Activated T-helper 1 cell treated with anti-CD3 and anti-CD28 coated beads, Interleukin-2, amount 50 U/mL, for 16 hours (primary cell): ENCODE measurements at places on chromosomes 13 and 19.

GRCh38 chr19:32599736-32600157, 18.8 kb downstream of the PDCD5 start:
- DNase-seq: no peak

DNA sequence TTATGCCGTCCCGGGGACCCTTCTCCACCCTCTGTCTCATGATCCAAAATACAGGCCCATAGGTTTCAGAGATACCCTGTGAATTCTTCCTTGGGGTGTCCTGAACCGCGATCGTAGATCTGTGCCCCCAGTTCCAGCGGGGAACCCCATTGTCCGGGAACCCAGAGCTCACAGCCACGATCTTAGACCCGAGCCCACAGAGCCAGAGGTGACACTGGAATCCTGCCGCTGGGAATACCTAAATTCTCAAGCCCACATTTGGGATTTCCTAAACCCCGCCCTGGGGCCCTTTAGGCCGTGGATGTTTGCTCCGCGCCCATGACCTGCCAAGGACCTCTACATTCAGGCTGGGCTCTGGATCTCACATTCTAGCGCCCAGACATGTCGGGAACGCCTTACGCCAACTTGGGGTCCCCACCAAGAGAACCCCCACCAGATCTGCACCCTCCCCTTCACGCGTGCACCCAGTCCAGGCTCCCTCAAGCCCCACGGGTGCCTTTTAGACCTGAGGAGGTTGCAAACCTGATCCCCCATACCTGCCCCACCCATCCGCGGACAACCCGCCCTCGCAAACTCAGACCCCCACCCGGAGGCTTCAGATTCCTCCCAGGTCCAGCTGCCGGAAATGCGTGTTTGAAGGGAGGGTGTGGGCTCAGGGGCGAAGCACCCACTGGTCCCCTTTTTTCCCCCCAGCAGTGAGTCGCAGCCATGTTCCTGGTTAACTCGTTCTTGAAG, 605 bp downstream of the CAPNS1 start:
- no peak for DNase-seq

GRCh38 chr19:33187183-33187540, 7.0 kb upstream of the LRP3 start:
- no peak for DNase-seq

- DNase-seq: no peak
These were observed 9.4 kb upstream of the DPY19L3 start for GRCh38 chr19:32396046-32396652.

GRCh38 chr13:97275776-97276501, 53.8 kb downstream of the MBNL2 start:
- no peak for DNase-seq

DNA sequence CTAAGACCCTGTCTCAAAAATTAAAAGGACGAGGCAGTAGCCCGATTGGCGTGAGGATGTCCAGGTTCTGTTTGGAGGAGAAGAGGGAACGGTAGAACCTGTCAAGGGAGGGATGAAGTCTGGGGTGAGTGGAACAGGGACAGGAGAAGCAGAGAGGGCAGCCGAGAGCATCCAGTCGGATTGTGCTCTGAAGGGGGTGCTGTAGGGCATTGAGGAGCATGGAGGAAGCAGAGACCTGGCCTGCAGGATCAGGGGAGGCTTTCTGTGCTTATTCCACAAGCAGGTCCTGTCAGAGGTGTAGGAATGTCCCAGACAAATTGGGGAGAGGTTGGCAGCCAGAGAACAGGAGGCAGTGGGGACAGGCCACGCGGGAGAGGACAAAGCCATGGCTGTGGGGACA, 14.1 kb downstream of the AP2A1 start:
- no peak for DNase-seq

DNA sequence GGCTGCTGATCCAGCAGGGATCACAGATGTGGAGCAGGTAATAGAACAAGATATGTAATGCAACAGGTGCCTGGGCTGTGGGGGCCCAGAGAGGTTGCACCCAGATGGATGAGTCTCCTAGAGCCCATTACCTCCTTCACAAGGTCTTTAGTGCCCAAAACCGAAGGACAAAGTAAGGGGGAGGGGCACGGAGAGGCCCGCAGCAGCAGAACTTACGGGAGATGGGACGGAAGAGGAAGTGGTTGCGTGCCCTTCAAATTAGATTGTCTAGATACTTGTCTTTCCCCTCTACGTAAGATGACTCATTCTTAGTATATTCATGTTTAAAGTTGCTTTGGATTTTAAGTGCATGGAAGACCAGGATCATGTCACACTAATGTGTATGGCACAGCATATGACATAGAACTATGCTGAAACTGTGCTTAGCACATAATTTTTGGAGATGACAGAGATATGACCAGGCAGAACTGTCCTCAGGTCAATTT, 5.7 kb upstream of the MRPS31 start:
- DNase-seq: peak; percentile 40

- no peak for DNase-seq
These were observed 351.4 kb downstream of the KCNRG start for GRCh38 chr13:50366488-50367174.

- no peak for DNase-seq
These were observed 34.4 kb downstream of the PEPD start for GRCh38 chr19:33486936-33487811.

DNA sequence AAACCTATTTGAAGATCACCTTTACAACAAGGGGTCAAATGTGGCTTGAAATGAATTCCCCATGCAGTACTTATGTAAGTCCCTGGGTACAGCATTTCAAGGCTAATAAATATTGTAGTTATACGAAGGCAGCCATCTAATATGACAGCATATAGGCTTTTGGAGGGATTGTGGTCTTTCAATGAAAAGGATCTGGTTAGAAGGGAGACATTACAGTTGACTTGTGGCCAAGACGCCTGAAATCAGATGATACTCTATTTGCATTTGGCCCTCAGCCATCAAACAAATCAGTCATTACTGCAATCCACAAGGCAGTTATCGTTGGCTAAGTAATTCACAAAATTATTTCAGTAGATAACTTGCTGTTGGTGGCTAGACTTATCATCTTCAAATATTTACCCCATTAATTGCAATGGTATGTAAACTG, 242.7 kb downstream of the DCLK1 start:
- DNase-seq: no peak

GRCh38 chr13:46359714-46360113, 27.3 kb downstream of the RUBCNL start:
- no peak for DNase-seq

DNA sequence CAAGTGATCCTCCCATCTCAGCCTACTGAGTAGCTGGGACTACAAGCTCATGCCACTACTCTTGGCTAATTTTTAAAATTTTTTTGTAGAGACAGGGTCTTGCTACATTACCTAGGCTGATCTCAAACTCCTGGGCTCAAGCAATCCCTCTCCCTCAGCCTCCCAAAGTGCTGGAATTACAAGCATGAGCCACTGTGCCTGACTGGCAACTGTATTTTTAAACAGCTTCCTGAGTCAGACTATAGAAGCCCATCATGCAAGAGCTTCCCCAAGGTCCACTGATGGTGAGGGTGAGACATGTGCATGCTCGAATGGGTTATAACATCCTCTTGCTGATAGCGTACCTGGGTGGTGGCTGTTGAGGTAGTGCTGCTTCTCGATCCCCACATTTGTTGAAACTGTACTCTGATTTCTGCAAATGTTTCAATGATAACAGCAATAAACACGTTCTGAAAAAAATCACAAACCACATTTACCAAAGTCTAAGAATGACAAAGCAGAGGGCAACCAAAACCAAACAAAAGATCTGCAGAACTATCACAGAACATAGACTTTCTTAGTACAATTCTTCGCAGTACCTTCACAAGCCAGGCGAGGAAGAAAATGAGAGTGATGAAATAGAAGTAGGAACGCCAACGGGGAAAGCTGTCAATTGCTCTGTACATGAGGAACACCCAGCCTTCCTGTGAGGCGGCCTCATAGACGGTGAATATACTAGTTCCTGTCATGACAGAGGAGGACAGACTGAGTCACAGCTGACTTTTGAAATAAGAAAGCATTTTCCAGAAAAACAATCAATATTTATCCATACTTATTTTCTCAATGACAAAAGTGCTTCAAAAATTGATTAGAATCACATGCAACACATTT, 124.4 kb downstream of the NALCN start:
- no peak for DNase-seq

DNA sequence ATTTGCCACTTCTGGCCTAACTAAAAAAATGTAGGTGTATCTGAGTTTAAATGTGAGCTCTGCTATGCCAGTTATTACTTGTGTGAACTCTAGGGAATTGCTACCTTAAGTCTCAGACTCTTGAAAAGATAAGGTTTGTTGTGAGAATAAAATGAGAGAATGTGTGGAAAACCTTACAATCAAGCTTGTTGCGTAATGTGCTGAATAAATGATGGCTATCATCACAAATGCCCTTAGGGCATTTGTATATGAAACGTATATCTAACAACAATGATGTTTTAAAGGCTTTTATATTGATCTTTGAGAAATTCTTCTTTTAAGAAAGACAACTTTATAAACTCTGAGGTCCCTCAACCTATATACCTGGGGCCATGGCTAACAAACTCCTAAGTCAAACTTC, 384.8 kb downstream of the ITGBL1 start:
- DNase-seq: no peak

DNA sequence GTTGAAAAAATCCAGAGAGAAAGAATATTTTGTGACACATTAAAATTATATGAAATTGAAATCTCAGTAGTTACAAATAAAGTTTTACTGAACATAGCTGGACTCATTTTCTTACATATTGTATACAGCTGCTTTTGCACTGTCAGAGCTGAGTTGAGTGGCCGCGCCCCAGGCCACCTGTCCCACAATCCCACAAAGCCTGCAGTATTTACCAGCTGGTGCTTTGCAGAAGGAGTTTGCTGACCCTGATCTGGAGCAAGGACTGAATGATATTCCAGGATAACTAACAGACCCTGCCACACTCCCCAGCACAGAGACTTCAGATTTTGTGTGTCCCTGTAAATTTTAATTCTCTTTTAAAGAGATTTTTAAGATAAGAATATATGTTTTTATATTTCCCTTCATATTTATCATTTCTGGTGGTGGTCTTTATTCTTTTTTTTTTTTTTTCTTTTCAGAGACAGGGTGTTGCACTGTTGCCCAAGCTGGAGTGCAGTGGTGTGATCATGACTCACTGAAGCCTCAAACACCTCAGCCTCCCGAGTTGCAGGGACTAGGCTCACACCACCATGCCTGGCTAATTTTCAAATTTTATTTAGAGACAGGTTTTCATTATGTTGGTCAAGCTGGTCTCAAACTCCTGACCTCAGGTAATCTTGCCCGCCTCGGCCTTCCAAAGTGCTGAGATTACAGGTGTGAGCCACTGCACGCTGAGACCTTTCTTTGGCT, 48.5 kb downstream of the TDRD12 start:
- DNase-seq: no peak

GRCh38 chr19:48716562-48717291, 2.8 kb downstream of the MAMSTR start:
- DNase-seq: no peak

DNA sequence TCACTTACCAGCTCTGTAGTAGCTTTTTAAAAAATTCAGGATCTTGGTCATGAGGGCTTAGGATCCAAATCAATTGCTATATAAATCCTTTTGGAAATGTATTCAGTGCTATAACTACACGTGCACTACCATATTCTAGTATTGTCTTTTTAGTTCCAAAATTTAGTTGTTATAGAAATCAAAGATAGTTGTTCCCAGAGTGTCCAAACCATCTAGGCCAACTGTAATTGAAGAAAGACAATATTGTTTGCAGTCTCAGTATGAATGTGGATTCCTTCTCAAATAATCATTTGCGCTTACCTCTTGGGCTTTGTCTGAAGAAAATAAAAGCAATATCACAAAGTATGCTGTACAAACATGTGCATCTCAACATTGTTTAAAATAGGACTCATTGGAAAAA, 184.1 kb upstream of the EDNRB start:
- no peak for DNase-seq

DNA sequence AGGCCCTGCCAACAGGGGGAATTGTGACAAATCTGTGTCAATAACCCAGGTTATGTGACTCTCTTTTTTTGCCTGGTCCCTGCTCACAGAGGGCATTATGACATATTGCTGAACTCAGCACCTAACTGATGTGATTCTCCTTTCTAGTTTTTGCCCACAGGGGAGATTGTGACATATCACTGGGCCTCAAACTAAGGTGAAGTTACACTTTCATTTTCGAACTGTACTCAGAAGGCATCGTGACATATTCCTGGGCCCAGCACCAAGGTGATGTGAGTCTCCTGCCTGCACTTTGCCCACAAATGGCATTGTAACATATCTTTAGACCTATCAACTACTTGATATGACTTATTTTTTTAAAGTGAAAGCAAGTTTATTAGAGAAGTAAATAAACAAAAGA, 83.0 kb downstream of the ZNF728 start:
- DNase-seq: no peak

DNA sequence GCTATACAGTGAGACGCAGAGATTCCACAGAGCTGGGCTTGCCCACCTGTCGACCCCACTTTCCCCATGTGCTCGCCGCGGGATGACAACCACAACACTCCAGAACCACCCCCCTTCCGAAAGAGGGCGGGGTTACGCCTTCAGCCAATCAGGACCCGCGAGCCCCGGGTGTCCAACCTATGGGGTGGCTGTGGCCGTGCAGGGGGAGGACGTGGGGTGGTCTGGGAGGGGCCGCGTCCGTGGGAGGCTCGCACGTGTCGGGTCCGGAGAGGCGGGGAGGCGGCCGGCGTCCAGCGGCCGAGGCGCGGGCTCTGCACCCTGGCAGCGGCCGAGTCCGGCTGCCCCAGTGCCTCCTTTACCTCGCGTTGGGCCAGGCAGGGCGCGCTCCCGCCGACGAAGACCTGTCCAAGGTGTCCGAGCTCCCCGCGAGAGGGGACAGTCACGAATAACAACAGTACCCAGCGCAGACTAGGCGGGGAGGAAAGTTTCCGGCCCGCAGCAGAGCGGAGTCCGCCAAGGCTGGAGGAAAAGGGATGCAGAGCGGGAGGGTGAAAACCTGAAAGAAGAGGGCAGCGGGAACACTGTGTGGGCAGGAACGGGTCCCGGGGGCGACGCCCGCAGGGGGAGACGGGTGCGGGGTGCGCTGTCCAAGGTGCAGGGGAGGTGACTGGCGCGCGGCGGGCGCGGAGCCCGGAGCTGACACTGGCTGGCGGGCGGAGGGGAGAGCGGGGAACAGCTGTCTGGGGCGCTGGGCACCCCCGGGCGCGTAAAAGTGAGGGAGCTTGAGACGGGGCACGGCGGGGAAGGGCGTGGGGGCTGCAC, 911 bp downstream of the ENOX1 start:
- no peak for DNase-seq

DNA sequence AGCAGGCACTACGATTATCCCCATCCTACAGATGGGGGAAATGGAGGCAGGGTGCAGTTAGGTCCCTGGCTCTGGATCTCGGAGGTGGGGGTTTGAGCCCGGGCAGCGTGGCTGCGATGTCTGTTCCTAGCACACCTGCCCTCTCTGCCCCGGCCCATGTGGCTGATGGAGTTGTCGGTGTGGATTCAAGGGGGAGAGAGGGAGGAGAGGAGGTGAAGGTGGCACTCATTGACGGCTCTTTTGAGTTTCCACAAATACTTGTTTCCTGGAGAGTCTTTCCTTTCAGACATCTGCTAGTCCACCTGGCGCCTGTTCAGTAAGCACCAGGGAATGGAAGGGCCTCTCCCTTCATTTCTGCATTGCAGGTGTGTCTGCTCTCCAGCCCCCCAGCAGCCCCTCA, 69.9 kb downstream of the ARHGEF18 start:
- no peak for DNase-seq
